ENCODE measurements at places on chromosomes 2 and 18.

DNA sequence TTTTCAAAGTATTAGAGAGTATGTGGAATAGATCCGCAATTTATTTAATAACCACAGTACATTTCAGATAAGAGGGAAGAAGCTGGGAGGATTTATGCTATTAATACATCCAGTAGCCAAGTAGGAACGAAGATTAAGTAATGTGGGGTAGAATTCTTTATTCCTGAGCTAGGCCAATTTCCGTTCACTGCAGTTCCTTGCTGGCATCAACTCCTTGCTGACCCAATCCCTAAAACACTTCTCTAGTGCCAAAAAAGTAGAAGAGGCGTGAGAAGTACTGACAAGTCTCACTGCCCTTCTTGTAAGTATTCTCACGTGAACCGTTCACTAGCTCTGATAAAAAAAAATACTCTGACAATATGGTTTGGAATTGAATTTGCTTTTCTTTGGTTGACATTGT is 211.4 kb downstream of the EPHA4 start:
- DNase-seq: no peak

- no peak for DNase-seq
Observed at GRCh38 chr2:100615886-100616285, 53.1 kb downstream of the PDCL3 start.

GRCh38 chr2:142504754-142505153 is 372.7 kb upstream of the KYNU start:
- DNase-seq: no peak

DNA sequence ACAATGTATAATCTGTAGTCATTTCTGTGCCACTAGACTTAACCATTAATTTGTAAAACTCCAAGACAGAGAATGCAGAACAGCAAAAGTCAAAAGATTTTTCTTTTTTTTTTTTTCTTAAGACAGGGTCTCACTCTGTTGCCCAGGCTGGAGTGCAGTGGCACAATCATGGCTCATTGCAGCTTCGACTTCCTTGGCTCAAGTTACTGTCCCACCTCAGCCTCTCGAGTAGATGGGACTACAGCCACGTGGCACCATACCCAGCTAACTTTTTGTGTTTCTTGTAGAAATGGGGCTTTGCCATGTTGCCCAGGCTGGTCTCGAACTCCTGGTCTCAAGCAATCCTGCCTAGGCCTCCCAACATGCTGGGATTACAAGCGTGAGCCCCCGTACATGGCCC is 80.1 kb downstream of the TLK1 start:
- no peak for DNase-seq

DNA sequence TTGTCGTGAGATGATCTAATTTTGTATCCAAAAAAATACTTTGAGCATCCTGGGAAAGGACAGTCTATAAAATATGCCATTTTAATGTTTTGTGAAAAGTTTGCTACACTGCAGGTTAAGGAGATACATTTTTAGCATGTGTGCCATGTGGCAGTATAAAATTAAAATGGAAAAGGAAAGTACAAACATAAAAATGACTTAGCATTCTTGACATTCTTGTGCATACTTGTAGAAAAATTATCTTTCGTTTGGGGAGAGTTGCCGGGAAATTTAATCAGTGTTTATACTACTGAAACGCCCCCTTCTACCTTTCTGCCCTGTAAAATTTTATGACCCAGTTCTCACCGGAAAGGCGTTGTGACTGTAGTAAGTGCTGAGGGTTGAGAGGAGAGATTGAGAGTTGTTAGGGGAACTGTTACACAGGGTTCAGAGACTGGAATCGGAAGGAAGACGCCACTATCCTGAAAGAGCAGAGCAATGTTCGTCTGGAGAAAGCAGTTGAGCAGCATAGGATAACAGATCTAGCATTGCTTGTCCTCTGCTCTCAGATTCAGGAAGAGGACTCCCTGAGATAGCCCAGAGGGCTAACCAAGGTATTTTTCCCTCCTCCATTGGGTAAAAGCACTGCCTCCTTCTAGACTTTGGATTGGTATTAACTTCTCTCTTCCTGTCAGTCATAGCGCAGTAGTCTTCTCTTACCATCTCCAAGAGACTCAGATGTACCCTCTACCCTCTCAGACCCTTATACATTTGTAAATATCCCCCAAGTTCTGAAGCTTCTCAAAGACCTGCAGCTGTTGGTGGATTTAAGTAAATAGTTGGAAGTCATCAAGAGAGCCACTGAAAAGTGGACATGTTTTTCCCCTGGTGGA is 2.7 kb downstream of the CDH20 start:
- no peak for DNase-seq

GRCh38 chr2:219434468-219434717 is 250 bp upstream of the SPEG start:
- no peak for DNase-seq
